ENCODE measurements at places on chromosomes 1 and 21. TPM values are rescaled to one million over a fixed set of nuclear protein-coding genes. Genes with fewer than 3 reads are reported as not detected.

The KCNQ4 gene
- 1.8 TPM for total RNA-seq

The SPRR4 gene
- total RNA-seq: not detected

The OR6N1 gene
- not detected for total RNA-seq

DNA sequence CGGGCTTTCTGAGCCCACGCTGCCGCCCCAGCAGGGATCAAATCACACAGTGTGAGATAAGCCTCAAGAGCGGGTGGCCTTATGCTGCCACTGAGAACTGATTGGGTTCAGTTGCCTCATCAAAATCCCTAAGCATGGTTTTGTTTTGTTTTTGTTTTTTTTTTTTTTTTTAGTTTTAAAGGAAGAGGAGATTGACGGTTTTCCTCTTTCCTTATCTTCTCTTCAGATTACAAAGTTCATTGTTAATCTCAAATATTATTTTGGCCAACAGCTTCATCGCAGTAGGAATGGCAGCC lies 651 bp downstream of the COA6 start:
- no peak for DNase-seq

GRCh38 chr1:21820597-21821232 lies 8.7 kb downstream of the LDLRAD2 start:
- no peak for DNase-seq

GRCh38 chr1:201327687-201328240 lies 44.5 kb downstream of the PKP1 start:
- no peak for DNase-seq

DNA sequence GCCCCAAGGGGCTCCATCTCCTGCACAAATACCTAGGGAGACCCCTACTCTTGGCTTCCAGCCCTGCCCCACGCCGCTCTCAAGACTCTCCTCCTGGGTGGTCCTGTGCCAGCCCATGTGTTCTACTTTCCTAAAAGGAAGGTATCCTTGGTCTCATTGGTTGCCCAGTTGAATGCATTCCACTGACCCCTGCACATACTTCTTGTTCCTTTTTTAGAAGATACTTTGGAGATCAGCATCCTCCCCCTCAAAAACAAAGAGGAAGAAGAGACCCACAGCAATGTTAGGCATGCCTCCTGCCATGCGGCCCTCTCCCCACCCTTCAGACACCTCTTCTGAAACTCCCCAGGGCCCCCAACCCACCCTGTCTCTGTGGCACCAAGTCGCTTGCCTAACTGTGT lies 4.1 kb downstream of the SLAMF9 start:
- no peak for DNase-seq

DNA sequence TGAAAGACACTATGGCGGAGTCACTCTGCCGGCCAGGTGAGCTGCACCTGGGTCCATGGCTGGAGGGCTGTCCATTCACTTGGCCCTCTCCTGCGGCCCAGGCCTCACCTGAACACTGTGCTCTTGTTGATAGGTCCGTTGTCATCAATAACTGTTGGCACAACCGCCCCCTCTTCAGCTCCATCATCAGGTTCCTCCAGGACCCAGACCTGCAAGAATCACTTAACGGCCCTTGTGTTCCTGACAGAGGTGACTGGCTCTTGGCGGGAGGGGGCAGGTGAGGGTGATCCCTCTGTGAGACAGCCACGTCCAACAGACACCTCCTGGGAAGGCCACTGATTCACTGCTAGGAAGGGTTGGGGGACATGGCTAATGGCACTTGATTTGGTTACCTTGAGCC lies 54.9 kb downstream of the INAVA start:
- no peak for DNase-seq

GRCh38 chr1:86750076-86750475 lies 45.7 kb downstream of the SH3GLB1 start:
- no peak for DNase-seq

GRCh38 chr1:17509363-17509762 lies 30.1 kb upstream of the ARHGEF10L start:
- no peak for DNase-seq

DNA sequence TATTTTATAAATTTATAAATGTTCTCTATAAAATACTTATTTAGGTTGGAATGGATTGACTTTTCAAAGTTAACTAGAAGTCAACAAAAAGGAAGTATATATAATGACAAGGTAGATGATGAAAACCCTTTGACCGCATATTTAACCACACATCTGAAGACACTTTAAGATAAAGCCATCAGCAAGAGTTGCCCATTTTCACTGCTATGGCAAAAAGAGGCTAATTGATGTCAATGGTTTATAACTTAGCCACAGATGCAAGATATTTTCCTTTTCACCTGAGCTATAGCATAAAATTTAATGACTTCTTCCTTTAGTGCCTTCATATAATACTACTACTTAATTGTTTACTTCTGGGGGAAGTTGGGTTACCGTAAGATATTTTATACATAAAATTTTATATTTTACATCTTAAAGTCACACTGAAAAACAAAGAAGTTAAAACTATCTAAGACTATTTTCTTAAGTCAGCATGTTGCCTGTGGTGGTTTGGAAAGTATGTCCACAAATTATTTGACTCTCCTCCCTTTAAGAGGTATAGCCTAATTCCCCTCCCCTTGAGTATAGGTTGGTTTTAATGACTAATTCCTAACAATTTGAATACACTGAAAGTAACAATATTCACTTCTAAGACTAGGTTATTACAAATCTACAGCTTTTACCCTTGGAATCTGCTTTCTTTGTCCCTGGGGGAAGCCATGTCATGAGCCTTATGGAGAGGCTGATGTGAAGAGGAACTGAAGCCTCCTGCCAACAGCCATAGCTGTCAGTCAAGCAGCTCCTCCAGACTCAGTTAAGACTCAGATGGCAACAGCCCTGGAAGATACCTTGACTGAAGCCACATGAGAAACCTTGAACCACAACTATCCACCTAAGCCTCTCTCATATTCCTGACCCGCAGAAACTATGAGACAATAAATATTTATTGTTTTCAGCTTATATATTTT lies 40.3 kb upstream of the LRRC8B start:
- DNase-seq: no peak

GRCh38 chr1:147480565-147480935 lies 60.8 kb upstream of the BCL9 start:
- DNase-seq: no peak

DNA sequence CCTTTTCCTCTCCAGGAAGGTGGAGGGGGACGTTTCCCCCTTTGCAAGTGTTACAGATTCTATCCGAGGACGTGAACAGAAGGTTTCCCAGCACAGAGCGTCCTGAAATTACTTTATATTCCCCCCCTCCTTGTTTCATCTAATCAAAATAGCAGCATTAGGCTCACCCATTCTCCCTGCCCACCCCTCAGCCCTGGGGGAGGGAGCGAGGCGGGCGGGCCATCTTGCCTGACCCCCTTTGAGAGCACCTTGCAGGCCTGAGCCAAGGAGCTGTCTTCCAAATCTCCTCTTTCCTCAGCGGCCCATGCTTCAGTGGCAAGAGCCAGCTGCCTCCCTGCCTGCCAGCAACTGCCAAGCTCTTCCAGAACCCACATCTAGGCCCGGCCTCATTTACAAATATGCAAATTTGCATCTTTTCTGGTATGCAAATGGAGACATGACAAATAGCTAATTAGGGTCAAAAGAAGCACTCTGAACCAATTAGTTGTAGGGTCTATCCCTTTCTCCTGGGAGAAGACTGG lies 69.1 kb upstream of the POU3F1 start:
- no peak for DNase-seq

DNA sequence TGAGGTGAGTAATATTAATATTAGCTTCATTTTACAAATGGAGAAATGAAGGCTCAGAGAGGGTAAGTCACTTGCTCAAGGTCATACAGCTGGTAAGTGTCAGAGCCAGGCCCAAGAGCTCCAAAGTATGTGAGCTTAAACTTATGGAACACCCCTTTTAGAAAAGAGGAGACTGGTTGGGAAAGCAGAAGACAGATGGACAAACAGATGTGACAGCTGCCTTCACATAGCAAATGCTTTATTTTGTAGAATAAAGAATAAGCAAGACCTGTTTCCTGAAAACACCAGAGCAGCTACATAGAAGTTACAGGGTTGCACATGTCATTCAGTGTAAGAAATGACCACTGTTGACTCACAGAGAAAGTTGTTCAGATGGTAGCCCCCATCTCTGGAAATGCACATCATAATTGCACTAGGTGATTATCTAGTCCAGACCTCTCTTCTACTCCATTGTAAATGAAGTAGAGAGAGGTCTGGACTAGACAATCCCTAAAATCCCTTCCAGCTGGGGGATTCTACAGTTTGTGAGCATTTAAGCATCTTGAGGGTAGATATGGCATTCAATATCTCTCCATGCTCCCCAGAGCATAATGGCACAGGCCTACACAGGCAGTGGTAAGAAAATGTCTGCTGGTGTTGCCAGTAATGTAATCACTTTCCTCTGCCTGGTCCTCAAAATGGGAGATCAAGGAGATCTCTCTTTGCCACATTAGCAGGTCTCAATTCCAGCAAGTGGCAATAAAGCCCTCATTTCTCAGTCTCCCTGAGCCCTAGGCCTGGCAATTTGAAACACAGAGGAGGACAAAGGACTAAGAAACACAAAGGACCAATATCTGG lies 188.2 kb upstream of the FGGY start:
- DNase-seq: no peak

GRCh38 chr21:38170283-38170682 lies 86.5 kb upstream of the KCNJ15 start:
- peak; percentile 11 for DNase-seq

DNA sequence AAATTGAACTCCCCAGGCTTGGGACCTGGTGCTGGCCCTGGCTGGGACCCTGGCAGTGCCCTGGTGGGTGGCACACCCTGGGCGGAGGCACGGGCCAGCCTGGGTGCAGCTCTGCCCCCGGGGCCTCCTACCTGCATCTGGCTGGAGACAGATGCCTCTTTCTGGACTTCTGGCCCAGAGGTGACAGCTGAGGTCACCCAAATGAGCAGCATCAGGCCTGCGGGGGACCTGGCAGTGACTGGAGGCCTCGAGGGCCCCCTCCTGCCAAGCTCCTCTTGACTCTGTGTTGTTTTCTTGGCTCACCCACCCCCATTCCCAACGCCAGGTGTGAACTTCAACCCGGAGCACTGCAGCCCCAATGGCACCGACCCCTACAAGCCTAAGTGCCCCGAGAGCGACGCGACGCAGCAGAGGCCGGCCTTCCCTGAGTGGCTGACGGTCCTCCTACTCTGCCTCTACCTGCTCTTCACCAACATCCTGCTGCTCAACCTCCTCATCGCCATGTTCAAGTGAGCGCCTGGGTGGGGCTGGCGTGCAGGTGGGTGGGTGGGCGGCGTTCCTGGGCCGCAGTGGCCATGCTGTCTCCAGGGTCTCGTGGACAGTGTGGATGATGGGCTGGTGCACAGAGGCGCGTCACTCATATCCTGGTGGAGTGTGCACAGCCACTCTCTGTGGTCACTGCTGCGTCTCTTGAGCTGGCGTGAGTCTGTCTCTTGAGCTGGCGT lies 41.6 kb upstream of the LRRC3 start:
- DNase-seq: no peak

DNA sequence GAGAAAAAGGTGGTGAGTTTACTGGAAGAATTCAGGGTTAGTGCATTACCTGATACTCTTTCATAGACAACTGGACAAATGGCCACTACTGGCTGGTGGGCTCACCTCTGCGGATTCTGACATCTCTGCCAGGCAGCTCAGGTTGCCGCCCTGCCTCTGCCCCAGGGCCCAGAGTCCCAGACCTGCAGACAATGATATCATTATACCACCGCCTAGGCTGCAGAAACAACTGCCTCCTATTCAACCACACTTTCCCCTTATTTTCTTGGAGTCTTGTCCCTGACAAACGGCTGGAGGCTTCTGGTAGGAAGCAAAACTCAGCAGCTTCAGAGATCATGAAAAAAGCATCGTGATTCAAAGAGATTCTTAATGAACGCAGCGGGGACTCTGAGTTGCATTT lies 37.0 kb downstream of the IRF2BP2 start:
- DNase-seq: no peak

DNA sequence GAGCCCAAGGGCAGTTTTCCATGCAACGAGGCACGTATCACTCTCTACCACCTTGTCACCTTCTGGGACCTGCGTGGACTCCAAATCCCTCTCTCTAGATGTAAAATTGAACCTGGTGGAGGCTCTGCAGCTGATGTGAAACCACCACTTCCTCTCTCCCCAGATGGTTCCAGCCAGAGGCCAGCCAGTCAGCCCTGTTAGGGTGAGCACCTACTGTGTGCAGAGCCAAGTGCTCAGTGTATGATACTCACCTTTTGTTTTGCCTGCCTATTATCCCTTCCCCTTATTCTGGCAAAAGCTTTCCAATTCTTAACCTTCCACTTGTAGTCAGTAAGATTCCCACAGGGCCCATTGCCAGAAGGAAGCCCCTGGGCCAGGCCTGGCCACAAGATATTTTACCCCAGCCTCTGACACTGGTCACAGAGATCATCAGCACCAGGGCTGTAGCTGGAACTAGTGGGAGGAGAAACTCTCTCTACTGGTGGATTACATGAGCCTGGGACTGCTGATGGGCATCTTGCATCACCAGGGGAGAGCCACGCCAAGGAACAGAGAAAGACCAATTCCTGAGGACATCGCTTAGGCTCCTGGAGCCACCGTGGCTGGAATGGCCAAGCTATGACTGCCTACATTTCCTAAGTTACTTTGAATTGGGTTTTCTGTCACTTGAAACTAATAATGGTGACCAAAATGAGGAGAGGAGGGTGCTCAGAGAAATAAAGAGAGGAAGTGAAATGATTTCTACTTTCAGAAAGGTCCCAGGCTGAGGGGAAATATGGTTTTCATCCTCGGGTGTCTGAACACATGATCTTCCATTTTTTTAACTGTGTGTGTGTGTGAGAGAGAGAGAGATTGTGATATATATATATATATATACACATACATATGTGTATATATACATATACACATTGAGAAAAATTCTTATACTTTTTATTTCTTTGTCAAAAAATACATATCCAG lies 26.6 kb upstream of the RD3 start:
- DNase-seq: no peak

GRCh38 chr1:51019811-51020210 lies 49.8 kb downstream of the CDKN2C start:
- DNase-seq: no peak

GRCh38 chr1:110107867-110108469 lies 4.3 kb upstream of the UBL4B start:
- DNase-seq: no peak

- DNase-seq: no peak
These were observed 59.4 kb downstream of the RUNX3 start for GRCh38 chr1:24870551-24871195.
